Myocyte (in vitro differentiated cells): ENCODE measurements at places on chromosomes 4 and X.

- no peak for DNase-seq
Observed at GRCh38 chr4:69489856-69490255, 5.8 kb downstream of the UGT2B4 start.

GRCh38 chrX:133726211-133726630 is 259.2 kb downstream of the GPC3 start:
- peak; percentile 52 for DNase-seq

- DNase-seq, result no peak
Observed at GRCh38 chrX:66717926-66718325, 79.0 kb upstream of the EDA2R start.

- DNase-seq, result no peak
Observed at GRCh38 chrX:122248681-122249080, 935.4 kb upstream of the GRIA3 start.

DNA sequence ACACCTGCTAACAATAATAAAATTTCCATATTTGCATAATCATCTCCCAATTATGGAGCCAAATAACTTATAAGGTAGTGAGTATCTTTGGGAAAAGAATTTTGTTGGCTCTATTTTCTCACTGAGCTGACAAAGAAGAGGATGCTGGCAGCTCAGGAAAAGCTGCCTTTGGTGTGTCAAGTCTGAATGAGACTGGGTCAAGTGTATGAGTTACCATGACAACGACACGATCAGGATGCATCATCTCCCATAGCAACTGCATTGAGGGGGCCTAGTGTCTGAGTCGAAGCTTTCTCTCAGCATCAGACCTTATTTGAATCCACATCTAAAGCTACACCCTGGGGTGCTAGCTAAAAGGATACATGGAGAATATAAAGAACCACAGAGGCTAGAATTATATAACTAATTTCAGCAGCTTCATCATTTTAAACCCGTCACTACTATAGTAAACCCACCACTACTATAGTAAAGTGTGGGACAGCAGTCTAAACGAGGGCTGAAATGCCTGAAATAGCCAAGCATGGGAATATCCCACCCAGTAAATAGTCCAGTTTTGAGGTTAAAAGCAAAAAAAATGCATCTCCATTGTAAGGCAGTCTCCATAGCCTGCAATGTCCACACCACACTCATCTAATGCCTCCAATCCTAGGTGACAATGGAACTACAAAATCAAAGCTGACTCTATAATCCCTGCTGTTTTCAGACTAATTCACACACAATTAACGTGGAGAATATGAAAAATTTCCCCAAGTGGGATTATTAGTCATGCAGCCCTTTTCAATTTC is 16.0 kb downstream of the GSPT2 start:
- DNase-seq, result no peak

DNA sequence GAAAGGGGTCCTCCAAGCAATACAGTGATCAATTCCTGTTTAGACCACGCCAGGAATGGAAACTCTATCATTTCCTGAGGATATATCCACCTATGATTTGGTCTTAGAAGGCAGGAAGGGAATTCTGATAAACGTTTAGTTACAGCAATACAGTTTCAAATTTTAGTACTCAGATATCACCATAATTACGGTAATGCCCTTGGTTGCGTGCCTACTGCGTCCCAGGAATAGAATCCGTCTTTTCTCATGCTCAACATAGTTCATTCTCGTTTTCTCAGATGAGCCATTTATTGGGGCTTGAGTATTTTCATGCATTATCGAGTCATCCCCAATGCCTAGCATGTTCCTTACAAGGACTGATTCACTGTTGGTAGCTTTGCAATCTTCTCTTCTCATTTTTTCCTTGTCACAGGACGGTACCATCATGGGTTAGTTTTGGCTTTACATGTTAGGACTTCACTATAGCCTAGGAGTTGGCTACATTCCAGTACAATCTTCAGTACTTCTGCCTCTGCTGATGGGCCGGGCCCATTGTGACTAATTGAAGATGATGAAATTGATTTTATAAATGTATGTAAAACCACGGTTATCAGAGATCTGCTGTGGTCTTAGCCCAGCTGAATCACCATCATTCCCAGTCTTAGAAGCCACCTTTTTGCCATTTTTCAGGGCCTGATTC is 4.4 kb upstream of the PRKX start:
- DNase-seq, result no peak

GRCh38 chrX:121987163-121987562 is 939.8 kb downstream of the GLUD2 start:
- DNase-seq, result no peak
